ENCODE measurements at places on chromosomes 12 and 14.

- no peak for DNase-seq
Measured at GRCh38 chr12:63994704-63995103, 150.2 kb downstream of the SRGAP1 start.

- no peak for DNase-seq
Measured at GRCh38 chr14:98736701-98737338, 535.2 kb downstream of the BCL11B start.

DNA sequence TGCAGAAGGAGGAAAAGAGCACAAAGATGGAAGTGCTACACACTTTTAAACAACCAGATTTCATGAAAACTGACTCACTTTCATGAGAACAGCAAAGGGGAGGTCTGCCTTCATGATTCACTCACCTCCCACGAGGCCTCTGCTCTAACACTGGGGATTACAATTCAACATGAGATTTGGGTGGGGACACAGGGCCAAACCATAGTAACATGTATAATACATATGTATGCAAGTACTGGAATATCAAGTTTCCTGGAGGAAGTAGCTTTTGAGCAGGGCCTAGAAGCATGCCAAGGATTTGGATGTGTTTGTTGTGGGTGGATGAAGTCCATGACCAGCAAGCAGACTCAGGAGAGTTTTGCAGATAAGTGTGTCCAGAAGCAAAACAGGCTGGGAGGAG, 409.0 kb downstream of the RGS6 start:
- DNase-seq, result no peak

DNA sequence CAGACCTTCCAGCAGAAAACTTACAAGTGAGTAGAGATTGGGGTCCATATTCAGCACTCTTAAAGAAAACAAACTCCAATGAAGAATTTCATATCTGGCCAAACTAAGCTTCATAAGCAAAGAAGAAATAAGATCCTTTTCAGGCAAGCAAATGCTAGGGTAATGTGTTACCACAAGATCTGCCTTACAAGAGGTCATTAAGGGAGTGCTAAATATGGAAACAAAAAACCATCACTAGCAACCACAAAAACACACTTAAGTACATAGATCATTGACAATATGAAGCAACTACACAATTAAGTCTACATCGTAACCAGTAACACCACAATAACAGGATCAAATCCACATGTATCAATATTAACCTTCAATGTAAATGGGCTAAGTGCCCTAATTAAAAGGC, 47.1 kb upstream of the CLEC14A start:
- DNase-seq, result no peak

GRCh38 chr14:88983755-88984154, 159.3 kb downstream of the TTC8 start:
- no peak for DNase-seq

- no peak for DNase-seq
Measured at GRCh38 chr12:122354958-122355641, 67.4 kb downstream of the CLIP1 start.

- DNase-seq, result no peak
Measured at GRCh38 chr14:50607181-50607580, 47.2 kb downstream of the ATL1 start.

GRCh38 chr12:39239490-39240486, 203.1 kb downstream of the KIF21A start:
- DNase-seq, result no peak

- DNase-seq, result peak; percentile 9
Measured at GRCh38 chr12:132711080-132711843, 620 bp downstream of the PGAM5 start.

GRCh38 chr12:25200703-25201102, 5.7 kb downstream of the ETFRF1 start:
- no peak for DNase-seq

GRCh38 chr14:24844011-24844410, 205.9 kb downstream of the STXBP6 start:
- no peak for DNase-seq

DNA sequence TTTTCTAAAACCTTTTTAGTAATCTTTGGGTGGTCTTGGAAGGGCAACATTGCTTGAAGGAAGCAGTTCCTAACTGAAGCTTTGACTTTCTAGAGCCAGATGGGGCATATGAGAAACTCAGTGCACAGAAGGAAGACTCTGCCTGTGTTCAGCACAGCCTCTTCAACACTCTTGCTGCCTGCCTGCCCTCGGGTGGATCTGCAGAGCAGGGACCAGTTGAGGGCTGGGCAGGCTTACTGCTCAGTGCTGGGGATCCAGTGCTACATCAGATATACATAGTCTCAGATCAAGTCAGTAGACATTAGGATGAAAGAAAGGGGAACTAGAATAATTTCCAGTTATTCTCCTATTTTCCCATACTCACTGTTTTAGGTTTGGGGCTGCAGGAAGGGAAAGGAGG, 29.5 kb upstream of the TMX1 start:
- DNase-seq, result no peak

DNA sequence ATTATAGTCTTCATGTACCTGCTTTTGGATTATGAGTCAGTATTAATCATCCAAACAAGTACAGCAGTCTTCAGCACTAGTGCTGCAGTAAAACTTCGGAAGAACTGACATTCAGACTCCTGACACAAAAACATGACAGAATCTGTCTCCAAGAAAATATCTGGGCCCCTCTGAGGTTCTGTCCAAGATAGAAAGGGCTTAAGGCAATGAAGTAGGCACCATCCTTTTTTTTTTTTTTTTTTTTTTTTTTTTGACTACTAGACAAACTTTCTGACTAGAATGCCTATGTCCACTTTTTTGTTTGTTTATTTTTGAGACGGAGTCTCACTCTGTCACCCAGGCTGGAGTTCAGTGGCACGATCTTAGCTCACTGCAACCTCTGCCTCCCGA, 112.5 kb downstream of the MED13L start:
- DNase-seq, result no peak

DNA sequence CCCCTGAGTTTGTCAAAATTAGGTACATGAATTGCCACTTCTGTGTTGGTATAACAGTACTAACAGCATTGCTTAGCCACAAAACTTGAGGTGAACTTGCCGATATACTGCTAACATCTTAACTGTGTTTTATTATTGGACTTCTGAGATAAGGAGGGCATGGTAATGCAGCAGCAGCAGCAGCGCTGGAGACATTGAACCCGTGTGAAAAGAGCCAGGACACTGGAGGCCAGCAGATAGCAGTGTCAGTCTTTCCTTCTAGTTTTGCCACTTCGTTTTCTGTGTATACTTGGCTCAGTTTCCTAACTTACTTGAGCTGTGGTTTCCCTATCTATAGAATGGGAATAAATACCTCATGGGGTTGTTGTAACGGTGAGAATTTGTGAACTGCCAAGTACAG, 82.7 kb downstream of the KTN1 start:
- no peak for DNase-seq

DNA sequence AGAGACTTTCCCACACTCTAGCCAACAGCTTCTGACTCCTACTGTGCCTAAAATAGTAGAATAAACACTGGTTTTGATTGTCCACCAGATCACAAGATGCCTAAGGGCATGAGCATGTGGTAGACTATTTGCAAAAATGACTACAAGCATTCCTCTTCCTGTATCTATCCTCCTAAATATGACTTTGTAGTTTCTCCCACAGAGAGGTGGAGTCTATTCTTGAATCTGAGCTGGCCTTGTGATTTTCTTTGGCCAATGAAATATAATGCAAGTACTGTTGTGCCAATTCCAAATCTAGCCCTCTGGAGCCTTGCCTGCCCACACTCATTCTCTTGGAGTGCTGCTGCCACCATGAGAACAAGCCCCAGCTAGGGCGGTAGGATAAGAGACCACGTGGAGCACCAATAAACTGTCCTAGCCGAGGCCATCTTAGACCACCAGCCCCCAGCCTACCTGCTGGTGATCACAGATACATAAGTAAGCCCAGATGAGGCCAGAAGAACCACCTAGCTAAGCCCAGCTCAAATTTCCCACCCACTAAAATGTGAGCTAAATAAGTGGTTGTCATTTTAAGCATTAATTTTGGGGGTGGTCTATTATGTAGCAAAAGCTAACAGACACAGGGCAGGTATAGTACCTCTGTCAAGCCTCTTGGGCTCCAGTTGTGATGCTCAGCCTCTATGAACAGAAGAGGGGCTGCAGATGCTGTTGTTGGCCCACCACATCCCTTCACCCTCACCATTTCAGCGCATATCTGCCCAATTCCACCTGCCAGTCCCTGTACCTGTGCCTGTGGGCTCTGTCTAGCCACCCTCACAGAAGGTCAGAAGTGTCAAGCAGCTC, 17.9 kb downstream of the ZFP36L1 start:
- DNase-seq, result no peak

GRCh38 chr12:82873309-82873708, 186.6 kb downstream of the TMTC2 start:
- no peak for DNase-seq

GRCh38 chr14:88960496-88960895, 136.0 kb downstream of the TTC8 start:
- DNase-seq, result no peak

- DNase-seq, result no peak
Measured at GRCh38 chr12:131591136-131591535, 119.8 kb upstream of the SFSWAP start.

- DNase-seq, result no peak
Measured at GRCh38 chr14:55482936-55483605, 42.7 kb upstream of the TBPL2 start.

GRCh38 chr14:51336734-51337133, 96.7 kb downstream of the TMX1 start:
- DNase-seq, result no peak

- no peak for DNase-seq
Measured at GRCh38 chr14:64937821-64938193, 4.7 kb downstream of the GPX2 start.

Data from central memory CD4-positive, alpha-beta T cell (primary cell).